ENCODE measurements at places on chromosomes 7 and 10. TPM values are rescaled to one million over a fixed set of nuclear protein-coding genes. Genes with fewer than 3 reads are reported as not detected.

Gene GJD4
- not detected for total RNA-seq

Gene COL1A2
- 1,768 TPM for total RNA-seq

Gene HOXA2
- 1.7 TPM for total RNA-seq

Gene MBL2
- not detected for total RNA-seq

Gene CALY
- not detected for total RNA-seq

Gene VTI1A
- total RNA-seq: 41.2 TPM

Gene TAS2R39
- not detected for total RNA-seq

Gene FOXI2
- total RNA-seq: 0.15 TPM

Gene SEMA3D
- 4.6 TPM for total RNA-seq

Gene CUZD1
- 1.5 TPM for total RNA-seq

Gene AQP1
- 655 TPM for total RNA-seq

Gene MRLN
- not detected for total RNA-seq

Gene GLUD1
- total RNA-seq: 133 TPM

Gene CFAP43
- 30.0 TPM for total RNA-seq

Gene MYO1G
- total RNA-seq: 11.9 TPM

Gene NAT16
- not detected for total RNA-seq

Gene BAIAP2L1
- 29.2 TPM for total RNA-seq

Gene TAS2R41
- total RNA-seq: 0.77 TPM

Gene AP3M1
- 51.9 TPM for total RNA-seq

Gene VWA2
- total RNA-seq: 13.7 TPM

Gene FXYD4
- 3.9 TPM for total RNA-seq

Gene CPXM2
- 5.0 TPM for total RNA-seq

Gene FAM237B
- total RNA-seq: not detected

Gene NUDT13
- total RNA-seq: 2.4 TPM

Gene ZNF277
- total RNA-seq: 47.6 TPM

Gene NME8
- 0.28 TPM for total RNA-seq

Gene PIK3AP1
- 36.8 TPM for total RNA-seq

Gene CC2D2B
- 0.74 TPM for total RNA-seq

Gene FAM25A
- not detected for total RNA-seq

Gene SPDYE6
- not detected for total RNA-seq

Gene C10orf67
- 0.68 TPM for total RNA-seq

Gene PNLIPRP2
- total RNA-seq: not detected

Gene SP4
- 6.0 TPM for total RNA-seq

Gene GPR37
- total RNA-seq: 1.1 TPM

Gene ADCY1
- 1.8 TPM for total RNA-seq

Gene SDK1
- total RNA-seq: 21.0 TPM

Gene RNF133
- 2.1 TPM for total RNA-seq

Gene AGR2
- total RNA-seq: 248 TPM

Data from lung (tissue), 17 donors.